ENCODE measurements at places on chromosomes 4 and X.

GRCh38 chr4:10108391-10108790, 8.2 kb downstream of the WDR1 start:
- no peak for DNase-seq

DNA sequence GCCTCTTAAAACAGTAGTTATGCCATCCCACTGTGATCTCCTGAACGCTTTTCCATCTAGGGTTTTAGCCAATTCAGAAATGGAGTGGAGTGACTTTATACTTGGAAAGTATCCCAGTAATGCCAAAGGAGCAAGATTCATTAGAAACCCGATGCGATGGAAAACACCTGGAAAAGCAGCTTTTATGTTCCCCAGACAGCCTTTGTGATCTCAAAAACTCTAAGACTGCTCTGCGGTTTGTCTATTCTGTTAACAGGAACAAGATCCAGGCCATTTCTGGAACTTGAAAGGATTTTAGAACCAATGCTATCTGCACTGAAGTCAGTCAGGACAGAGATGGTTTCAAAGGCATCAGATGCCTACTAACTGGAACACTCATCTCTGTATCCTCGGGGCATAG, 145.1 kb downstream of the APBB2 start:
- DNase-seq: no peak

DNA sequence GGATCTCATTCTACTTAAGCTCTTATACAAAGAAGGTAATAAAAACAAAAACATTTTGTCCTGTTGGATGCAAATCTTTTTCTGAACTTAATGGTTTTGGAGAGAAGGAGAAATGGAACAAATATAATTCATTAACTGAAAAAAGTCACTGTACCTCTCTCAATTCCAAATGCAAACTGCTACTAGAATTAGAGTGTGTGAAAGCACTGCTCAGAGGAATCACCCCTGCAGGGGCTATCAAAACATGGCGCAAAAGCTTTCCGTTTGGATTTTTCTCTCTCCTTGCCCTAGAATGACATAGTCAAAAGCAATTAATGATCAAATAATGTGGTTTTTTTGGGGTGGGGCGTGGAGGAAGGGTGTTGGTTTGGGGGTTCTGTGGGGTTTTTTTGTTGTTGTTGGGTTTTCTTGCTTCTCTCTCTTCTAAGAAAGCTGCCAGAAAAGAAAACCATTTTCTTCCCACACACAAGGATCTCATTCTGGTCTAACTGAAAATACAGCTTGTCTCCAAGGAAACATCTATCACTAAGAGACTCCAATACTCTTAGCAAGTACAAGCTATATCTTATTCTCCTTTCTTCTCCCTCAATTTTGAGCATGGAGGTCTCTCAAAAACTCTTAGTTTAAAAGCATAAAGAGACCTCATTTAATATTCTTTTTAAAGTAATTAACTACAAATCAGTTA, 41.6 kb downstream of the USP46 start:
- no peak for DNase-seq

DNA sequence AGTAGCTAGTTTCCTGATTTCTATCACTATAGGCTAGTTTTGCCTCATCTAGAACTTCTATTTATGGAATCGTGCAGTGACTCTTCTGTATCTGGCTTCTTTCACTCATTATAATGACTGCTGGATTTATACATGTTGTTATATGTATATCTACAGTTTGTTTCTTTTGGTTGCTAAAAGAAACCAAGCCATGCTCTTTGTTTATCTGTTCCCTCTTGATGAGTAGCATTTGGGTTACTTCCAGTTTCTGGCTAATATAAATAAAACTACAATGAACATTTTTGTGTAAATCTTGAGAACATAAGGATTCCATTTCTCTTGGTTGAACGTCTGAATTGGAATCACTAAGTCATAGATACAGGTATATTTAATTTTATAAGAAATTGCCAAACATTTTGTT, 73.9 kb downstream of the ARHGAP24 start:
- no peak for DNase-seq

DNA sequence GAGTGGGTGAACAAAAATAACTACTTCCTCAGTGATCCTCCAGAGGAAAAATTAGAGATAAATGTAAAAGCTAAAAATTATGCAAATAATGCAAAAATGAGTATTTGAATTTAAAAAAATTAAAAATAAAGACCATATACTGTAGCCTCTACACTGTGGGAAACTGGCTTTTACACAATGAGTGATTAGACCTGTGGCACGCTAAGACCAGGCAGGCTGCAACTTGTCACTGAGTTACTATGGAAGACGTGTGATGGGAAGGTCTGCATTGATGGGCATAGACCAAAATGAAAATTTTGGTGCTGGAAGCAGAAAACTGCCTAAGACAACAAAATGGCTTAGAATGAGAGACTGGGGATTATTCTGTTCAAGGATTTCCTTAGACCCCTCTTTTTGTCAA, 30.2 kb downstream of the BTC start:
- no peak for DNase-seq

GRCh38 chr4:149026696-149027095, 584.5 kb upstream of the NR3C2 start:
- no peak for DNase-seq

DNA sequence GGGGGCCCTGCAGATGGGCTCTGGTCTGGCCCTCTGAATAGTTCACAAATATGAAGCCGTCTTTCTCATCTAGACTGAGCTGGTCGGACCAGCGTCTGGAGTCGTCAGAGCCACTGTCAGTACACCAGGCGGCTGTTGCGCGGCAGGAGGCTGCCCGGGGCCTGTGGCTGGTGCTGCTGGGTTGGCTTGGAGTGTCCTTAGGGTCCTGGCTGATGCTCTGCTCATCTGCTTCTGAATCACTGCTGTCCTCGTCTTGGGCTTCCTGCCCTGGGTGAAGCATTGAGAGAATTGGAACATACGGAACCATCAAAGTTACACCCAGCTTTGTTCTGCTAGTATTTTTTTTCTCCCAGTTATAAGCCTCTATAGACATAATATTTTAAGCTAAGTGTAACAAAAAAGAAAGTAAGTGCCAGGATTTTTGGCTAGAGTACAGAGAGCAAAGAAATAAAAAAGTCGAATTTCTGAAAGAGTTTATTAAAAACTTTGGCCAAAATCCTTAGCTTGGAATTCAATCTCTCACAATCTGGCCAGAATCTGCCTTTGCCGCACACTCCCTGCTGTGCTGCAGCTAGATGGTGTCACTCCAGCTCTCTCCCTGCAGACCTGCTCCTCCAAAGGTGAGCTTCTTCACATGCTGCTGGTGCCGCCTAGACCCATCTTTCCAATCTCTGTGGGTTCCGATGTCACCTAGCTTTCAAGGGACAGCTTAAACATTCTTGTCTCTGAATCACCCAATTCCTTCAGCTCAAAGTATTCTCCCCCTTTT, 96.2 kb downstream of the CDS1 start:
- no peak for DNase-seq

GRCh38 chr4:119315036-119315435, 6.9 kb downstream of the FABP2 start:
- DNase-seq: no peak

DNA sequence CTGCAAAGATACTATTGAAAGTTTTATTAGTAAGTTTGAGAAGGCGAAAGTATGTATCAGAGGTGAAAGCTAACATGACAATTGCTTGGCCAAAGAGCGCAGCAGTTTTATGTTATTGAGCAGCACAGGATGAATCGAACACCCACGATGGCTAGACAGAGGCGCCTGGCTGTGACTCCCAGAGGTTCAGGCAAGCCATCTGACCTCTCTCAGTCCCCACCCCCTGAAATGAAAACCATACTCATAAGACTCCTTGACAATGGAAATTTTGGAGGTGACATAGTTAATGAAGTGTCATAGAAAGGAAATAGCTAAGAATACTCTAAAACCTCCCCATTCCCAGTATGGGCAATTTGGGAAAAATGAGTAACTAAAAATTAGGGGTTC, 70.6 kb downstream of the MGST2 start:
- no peak for DNase-seq

- no peak for DNase-seq
Measured at GRCh38 chr4:40033613-40034012, 23.0 kb upstream of the N4BP2 start.

GRCh38 chrX:141832247-141832646, 5.9 kb upstream of the MAGEC3 start:
- no peak for DNase-seq
